ENCODE measurements at places on chromosomes 11 and 22.

DNA sequence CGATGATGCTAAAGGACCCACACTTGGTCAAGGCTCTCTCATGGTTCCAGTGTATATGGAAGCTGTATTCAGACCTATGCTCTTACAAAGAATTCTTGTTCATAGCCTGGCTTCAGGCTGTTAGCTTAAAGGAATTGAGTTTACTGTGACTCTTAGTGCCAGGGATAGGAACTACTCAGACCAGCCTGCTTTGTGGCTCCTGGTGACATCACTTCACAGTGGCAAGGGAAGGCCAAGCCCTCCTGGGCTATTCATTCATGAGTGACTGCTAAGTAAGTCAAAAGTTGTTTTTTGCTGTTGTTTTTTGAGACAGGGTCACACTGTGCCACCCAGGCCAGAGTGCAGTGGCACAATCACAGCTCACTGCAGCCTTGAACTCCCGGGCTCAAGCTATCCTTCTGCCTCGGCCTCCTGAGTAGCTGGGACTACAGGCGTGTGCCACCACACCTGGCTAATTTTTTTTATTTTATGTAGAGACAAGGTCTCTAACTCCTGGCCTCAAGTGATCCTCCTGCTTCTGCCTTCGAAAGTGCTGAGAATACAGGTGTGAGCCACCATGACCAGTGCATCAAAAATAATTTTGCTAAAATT is 9.6 kb downstream of the ART5 start:
- no peak for DNase-seq

- no peak for DNase-seq
Measured at GRCh38 chr11:28838741-28839140, 730.6 kb downstream of the METTL15 start.

- no peak for DNase-seq
Measured at GRCh38 chr11:35893796-35894475, 49.9 kb upstream of the LDLRAD3 start.

- no peak for DNase-seq
Measured at GRCh38 chr11:74055938-74056337, 47.1 kb upstream of the UCP3 start.

GRCh38 chr11:71976551-71976950 is 22.2 kb upstream of the IL18BP start:
- no peak for DNase-seq

DNA sequence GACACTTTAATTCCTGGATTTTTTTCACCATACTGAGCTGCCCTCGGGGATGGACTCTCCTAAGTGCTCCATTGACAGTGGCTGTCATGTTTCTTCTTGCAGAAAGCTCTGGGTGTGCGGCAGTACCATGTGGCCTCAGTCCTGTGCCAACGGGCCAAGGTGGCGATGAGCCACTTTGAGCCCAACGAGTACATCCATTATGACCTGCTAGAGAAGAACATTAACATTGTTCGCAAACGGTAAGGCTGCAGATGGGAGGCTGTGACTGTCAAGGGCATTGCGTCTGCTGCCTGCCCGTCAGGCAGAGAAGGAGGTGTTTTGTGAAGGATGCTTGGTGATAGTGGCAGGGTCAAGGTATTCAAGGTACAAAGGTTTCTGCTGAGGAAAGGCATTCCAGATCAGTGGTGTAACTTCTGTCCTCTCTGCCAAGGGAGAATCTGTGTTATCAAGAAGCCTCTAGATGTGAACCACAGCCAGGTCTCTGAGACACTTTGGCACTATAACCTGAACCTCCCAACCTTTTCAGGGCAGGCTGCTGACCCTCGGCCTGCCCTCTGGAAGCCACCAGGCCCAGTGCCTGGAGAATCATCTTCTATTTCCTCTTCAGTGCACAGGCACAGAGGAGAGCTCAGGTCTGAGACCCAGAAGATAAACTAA is 30.8 kb downstream of the ACO2 start:
- no peak for DNase-seq

- DNase-seq, result no peak
Measured at GRCh38 chr11:108278546-108278945, 55.7 kb downstream of the ATM start.

- DNase-seq, result no peak
Measured at GRCh38 chr11:123546515-123546914, 107.9 kb downstream of the SCN3B start.

DNA sequence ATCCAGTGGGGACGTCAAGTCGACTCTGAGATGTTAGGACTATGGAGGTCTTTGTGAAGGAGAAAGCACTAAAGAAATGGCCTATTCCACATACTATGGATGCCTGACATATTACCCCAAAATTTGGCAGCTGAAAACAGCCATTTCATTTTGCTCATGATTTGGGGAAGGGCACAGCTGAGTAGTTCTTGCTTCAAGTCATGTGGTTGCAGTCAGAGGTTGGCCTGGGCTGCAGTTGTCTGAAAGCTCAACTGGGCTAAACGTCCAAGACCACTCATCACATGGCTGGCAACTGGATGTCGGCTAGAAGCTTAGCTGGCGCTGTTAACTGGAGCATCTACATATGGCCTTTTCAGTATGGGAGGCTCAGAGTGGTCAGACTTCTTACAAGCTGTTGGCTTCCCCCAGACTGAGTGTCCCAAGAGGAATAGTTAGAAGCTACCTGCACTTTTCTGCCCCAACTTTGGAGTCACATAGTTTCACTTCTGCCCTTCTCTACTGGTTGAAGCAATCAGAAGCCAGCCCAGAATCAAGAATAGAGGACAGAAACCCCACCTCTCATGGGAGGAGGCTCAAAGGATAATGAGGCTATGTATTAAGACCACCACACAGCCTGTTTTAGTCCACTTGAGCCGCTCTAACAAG is 14.1 kb downstream of the SLC35C1 start:
- no peak for DNase-seq

DNA sequence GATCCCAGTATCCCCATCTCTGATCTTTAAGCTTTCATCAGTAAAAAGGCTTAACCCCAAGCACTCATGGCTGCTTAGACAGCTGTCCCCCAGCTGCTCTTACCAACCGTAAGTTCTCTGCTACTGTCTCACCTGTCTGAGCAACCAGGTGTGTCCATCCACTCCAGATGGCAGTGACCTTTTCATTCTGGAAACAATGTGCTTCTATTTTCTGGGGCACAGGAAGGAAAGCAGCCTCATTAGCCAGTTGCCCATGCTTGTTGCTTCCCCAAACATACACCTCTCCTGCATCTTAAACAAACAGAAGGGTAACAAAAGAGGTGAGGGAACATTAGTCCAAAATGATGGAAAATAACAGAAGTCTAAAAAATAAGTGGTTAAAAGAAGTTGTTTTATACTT is 24.4 kb downstream of the SERGEF start:
- no peak for DNase-seq

DNA sequence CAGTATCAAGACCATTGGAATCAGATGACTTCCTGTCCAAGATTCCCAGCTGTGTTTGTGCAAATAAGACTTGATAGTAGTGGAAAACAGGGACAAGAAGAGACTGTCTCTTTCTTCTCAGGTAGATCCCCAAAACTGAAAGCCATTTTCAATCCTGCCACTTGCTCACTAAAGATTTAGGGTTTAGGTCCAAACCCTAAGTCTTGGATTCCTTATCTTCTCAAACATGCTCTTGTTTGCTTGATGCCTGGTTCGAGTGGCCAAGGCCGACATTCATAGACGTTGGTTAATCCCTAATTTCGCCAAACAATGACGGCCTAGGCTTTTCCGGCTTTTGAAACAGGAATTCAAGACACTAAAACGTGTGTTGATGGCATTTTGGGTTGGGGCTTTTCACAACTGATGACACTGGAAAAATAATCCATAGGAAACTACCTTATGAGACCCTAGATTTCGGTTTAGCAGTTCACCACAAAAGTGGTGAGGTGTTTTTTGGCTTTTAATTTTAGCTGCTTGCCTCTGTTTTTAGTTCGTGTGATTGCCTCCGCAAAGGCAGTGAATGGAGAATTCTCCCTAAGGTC is 1.0 kb upstream of the GTPBP1 start:
- DNase-seq, result no peak

DNA sequence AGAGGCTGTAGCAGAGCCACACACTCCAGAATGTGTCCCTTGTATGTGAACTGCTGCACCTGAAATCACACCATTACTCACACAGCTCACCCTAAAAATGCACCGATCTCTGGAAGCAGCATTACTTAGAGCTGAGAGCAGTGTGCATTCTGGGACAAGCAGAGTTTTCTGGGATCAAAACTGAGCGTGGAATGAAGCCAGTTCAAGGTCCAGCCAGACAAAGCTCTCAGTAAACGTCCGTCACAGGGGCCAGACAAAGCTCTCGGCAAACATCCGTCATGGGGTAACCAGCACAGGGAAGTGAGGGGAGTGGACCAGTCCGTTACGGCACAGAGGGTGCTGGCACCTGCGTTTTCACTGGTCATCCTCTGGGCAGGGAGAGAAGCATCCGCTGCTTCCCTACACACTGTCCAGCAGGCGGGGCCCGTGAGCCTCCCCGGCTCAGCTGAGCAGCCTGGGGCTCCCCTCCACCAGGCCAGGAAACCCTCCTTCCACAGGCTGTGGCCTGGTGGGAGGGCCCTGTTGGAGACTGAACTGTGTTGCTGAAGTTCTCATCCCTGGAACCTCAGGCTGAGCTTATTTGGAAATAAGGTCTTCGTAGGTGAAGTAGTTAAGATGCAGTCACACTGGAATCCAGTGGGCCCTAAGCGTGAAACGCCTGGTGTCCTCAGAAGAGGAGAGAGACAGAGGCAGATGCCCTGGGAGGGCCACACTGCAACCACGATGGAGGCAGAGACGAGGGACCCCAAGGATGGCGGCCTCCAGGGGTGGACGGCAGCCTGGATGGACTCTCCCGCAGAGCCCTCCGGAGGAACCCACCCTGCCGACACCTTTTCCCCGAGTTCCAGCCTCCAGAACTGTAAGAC is 883.9 kb downstream of the BRD1 start:
- no peak for DNase-seq

- no peak for DNase-seq
Measured at GRCh38 chr11:58628446-58628845, 6.0 kb downstream of the CNTF start.

GRCh38 chr11:61814247-61814957 is 2.4 kb downstream of the FADS1 start:
- DNase-seq, result no peak

DNA sequence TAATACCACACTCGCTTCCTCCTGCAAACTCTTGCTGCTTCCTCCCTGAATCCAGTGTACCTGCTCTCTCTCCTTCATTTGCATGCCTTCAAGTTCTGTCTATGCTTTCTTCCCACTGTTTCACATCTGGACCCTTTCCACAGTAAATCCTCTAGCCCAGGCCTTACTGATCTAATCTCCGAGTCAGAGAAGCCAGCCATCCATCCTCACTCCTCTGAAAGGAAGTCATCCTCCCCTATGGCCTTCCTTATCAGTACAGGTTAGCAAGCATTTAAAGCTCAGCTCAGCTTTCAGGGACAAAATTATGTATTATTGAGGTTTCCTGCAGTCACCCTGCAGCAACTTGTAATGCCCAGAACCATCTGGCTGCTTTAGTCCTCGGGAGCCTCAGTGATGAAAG is 116.1 kb downstream of the GALNT18 start:
- DNase-seq, result no peak

GRCh38 chr11:84757711-84758110 is 869.4 kb downstream of the DLG2 start:
- no peak for DNase-seq

DNA sequence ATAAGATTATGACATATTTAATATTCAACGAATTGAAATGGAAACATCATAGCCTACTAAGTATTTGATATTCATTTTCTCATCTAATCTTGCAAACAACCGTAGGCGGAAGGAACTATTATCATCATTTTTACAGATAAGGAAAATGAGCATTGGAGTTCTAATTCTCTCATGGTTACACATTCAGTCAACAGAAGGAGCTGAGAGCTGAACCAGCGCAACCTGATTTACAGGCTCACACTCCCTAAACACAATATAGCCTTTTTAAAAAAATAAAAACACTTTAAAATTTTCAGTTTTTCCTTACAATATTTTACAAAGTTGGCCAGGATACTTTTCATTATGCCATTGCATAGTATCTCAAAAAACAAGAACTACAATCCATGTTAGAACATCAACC is 74.8 kb downstream of the APOL5 start:
- no peak for DNase-seq

GRCh38 chr11:96049426-96049825 is 125.5 kb upstream of the MTMR2 start:
- no peak for DNase-seq

GRCh38 chr11:67032830-67033551 is 10.1 kb downstream of the SYT12 start:
- DNase-seq, result no peak

GRCh38 chr11:36234825-36235224 is 54.4 kb downstream of the COMMD9 start:
- DNase-seq, result no peak

GRCh38 chr11:35223371-35223796 is 84.4 kb downstream of the CD44 start:
- DNase-seq, result peak; percentile 20

DNA sequence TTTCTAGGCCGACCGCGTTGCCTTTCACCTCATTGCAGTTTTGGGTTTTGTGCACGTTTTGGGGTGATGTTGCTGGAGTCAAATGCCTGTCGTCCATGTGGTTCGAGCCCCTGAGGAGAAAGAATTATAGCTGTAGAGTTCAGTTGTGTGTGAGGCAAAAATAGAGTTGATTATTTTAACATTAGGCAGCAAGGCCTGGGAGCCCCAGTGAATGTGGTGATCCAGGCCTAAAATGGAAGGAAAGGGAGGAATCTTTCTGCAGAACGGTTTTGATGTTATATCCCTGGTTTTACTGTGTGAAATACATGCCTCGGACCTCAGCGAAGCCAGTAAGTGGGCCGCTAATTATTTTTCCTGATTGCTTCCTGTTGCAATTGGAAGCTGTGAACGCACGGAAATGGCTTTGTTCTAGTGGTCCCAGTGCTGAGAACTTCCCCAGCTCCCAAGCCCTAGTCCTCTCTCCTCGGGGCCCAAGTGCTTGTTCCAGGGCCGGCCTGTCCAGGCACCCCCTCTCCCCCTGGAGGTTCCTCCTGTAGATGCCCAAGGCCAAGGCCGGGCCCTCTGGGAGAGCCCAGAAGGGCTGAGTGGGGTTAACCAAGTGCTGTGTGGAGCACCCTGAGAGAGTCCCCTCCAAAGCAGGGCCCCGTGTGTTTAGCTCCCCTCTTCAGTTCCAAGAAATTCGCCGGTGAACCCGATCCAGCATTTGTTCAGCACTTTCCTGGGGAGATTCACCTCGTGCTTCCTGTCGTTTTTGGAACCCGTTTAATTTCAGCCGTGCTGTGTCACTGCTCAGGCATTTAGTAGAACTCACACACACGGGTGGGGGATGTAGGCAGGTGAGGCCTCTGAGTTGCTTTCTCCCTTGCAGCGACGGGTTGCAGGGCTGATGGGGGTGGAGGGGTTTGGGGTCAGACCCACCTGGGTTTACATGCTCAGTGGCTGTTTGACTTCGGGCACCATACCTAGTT is 2.1 kb downstream of the LRP5 start:
- no peak for DNase-seq

DNA sequence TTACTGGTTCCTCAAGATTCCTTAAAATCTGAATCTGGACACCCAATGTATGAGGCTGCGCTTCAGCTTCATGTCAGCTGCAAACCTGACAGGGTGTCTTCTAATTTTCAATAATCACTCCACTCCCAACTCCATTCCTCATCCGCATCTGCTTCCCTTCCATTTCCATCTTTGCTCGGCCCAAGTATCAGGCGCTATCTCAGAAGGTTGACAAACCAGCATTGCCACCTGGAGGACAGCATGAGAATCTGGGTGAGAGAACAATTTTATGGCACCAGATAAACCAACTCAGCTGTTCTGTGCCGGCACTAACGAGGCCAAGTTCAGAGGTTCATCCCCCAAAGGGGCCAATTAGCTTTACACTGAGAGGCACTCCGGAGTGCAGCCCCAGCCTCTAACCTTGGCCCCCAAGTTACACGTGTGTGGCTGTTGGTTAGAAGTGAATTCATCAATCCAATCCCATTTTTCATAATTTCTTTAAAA is 79.1 kb upstream of the LMO2 start:
- DNase-seq, result peak; percentile 3

- DNase-seq, result no peak
Measured at GRCh38 chr22:22853713-22854112, 33.9 kb upstream of the IGLL5 start.
